ENCODE measurements at places on chromosomes 12 and 14.

DNA sequence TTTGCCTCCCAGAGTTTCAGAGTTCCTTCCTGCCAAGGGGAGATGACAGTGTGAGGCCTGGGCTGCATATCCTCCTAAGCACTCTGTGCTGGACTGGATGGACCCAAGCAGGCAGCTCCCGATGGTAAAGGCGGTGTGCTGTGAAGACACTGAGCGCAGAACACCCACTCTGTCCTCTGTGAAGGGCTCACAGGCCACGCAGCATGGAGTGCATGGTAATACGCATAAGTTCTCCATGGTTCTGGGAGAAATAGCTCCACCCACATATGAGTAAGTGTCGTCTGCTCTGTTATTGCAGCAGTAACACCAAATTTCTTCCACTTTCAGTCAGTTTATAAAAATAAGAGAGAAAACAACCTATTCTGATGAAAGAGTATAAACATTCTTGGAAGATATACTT is 55.8 kb downstream of the TMEM30B start:
- no peak for DNase-seq

DNA sequence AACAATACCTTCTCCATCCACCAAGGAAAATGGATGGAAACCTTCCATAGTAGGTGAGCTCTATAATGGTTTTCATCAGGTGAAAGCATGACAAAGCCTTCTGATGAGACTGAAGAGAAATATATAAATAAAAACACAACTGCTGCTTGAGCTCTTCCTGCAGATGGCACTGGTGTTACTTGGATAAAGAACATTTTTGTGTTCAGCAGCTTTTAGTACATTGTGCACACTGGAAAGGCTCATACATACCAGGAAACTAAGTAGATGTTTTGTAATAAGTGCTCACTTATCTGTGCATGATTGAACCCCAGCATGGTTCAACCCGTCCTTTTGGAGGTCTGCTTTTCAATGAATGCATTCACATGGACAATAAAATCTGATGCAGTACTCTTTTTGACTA is 357.3 kb upstream of the MIS18BP1 start:
- DNase-seq: no peak

DNA sequence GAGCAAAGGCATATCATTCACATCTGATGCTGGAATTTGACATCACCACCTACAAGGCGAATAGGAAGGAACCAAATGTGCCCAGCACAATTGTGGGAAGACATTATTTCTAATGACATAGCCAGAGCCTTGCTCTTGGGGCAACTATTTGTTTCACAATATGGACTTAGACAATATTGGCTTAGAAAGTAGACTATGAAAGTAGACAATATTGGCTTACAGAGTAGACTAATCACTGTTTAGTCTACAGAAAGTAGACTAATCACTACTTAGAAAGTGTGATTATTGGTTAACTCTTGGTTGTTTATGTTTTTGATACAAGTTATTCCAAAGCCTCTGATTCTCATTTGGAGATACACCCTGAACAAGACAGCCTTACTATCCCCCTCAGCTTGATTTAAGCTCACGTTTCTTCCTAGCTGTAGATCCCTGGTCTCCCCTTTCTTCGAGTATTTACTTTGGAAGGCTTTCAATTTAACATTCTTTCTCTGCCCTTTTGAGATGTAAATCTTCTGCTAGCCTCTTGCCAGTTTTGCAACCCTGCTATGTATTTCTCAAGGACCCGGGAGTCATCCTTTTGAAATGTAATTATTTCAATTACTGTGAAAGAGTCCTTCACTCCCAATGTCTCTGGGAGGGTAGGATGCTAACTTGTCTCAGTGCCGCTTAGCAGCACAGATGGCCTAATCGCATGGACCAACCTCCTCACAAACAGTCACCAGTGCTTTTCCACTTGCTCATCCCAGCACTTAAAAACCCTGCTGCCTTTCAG is 843.2 kb downstream of the GALC start:
- no peak for DNase-seq

DNA sequence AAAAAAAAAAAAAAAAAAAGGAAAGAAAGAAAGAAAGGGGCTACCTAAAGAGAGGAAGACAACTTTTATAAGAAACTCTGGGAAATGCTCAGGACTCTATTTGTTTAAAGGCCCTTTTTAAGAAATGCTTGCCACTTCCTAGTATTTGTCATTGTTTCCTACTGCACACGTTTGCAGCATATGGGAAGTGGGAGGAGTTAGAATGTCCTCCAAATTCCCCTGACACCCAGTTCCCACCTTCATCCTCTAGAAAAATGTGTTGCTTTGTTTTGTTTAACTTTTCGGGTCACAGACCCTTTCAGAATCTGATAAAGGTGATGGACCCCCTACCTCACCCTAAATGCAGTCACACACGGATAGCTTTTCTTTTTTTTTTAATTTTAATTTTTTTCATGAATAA is 40.8 kb downstream of the NINJ2 start:
- DNase-seq: no peak

- no peak for DNase-seq
Observed at GRCh38 chr14:93083917-93084316, 31.8 kb downstream of the ITPK1 start.

- peak; percentile 81 for DNase-seq
Observed at GRCh38 chr12:104215638-104216297, at the start of gene TXNRD1. TSS of gene TXNRD1 (plus strand) at chr12:104215779. CDS start at chr12:104215803, 24 bp downstream.

DNA sequence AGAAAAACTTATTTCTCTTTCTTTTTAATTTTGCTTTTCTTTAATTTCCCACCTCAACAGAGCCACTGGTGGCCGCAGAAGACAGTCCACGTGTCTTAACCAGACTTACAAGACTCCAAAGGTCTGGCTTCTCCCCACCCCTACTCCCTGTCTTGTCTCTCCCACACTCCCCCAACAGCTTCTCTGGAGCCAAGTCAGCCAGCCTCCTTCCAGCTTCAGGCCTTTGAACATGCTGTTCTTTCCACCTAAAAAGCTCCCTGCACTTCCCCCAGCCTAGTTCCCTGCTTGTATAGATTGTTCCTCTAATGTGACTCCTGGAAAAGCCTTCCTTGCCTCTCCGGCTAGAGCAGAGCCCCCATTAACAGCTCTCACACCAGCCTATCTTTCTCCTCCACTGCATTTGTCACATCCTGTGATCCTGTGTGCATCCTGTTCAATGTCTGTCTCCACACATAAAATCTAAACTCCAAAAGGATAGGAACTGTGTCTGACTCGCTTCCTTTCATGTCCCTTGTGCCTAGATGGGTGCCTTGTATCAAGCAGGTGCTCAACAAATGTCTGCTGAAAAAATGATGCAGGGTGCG is 7.8 kb upstream of the DYNLL1 start:
- no peak for DNase-seq

DNA sequence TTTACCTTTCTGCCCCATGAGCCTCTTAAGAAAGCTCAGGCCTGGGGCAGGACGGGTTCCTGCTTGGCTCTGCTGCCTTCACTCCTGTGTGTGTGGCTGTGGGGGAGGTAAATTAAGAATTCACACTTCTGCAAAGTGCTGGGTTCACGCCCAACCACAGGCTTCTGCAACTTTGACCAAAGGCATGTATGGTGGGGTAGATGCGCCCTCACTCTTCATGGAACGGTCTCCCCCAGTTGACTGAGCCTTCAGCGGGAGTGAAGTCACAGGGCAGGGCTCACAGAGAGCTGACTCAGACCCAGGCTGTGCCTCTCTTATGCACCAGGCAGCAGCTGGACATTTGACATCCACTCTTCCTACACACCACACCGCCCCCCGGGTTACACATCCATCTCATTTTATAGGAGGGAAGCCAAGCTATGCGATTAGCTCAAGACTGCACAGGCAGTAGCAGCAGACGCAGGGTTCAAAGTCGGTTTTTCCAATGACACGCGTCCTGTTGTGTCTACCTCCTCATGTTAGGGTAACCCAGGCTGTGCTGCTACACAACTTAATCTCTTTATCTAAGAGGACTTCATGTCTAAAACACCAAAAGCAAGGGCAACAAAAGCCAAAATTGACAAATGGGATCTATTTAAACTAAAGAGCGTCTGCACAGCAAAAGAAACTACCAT is 15.4 kb upstream of the BCL11B start:
- DNase-seq: peak; percentile 65

- no peak for DNase-seq
Observed at GRCh38 chr12:124295431-124296058, 652 bp downstream of the RFLNA start.

DNA sequence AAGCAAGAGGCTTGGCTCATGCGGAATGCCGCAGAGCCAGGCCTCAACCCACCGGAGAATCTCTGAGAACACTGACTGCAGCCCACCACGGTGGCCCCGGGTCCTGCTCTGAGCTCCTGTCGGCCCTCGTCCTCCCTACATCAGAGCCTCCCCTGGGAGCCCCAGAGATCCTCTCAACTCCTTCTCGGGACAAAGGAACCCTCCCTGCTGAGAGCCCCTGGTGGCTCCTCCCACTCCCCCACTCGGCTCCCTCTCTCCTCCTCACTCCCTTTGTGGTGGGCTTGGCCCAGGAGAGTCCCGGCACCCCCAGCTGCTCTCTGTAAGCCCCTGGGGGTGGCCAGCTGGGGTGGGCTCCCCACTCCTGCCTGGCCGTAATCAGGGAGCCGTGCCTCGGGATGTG is 11.1 kb upstream of the INF2 start:
- DNase-seq: no peak

- no peak for DNase-seq
Observed at GRCh38 chr14:94769391-94770250, at the start of gene GSC. TSS of gene GSC (minus strand) at chr14:94770113. CDS start at chr14:94770015, 98 bp downstream.

GRCh38 chr14:100577321-100577985 is 9.8 kb downstream of the BEGAIN start:
- DNase-seq: no peak

DNA sequence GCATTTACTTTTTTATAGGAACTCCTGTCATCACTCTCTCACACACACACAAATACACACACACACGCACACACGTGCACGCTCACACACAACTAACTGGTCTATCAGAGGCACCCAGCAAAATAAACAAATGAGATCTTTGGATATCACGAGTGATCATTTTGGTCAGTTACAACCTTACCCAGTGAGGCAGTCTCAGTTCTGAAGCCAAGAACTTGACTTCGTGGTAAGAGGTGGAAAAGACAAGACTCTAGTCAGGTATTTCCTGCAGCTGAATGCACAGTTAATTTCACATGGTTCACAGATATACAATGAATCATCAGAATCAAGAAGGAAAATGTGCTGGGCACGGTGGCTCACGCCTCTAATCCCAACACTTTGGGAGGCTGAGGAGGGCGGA is 39.4 kb downstream of the ATF7 start:
- no peak for DNase-seq

DNA sequence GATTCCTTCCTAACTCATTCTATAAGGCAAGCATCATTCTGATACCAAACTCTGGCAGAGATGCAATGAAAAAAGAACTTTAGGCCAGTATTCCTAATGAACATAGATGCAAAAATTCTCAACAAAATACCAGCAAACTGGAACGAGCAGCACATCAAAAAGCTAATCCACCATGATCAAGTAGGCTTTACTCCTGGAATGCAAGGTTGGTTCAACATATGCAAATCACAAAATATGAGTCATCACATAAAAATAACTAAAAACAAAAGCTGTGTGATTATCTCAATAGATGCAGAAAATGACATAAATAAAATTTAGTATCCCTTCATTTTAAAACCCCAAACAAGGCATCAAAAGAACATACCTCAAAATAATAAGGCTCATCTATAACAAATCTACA is 98.9 kb downstream of the ACSS3 start:
- no peak for DNase-seq

DNA sequence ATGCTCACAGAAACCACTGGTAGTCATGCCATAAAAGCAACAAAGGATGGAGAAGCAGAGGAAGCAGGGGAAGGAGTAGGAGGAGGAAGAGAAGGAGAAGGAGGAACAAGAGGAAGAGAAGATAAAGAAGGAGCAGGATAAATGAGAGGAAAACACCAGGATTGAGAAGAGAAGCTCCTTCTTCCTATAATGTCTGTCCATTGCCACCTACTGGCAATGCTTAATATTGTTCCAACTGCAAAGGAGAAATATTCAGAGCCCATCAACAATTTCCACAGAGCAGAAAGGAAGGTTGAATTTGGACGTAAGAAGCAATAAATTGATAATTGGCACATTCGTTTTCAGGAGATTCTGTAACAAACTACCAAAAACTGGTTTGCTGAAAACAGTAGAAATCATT is 898.4 kb downstream of the SLC16A7 start:
- no peak for DNase-seq

GRCh38 chr14:50396631-50397389 is at the start of gene CDKL1:
TSS of gene CDKL1 (minus strand) at chr14:50396881. CDS start at chr14:50395868, 1,013 bp downstream.
- DNase-seq: peak; percentile 88

DNA sequence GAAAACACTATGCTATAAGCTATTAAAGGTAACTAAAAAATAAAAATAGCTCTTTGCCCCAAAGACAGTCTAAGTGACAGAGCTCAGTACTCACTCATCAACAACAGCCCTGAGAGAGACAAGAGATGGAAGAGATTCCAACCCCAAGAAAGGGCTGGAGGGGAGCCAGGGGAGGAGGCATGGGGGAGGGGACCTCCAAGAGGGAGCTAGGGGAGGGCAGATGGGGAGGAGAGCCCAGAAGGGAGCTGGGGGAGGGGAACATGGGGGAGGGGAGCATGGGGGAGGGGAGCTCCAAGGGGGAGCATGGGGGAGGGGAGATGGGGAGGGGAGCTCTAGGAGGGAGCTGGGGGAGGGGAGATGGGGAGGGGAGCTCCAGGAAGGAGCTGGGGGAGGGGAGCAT is 7.7 kb downstream of the SSH1 start:
- DNase-seq: no peak

All from vagina (tissue), 2 donors.